ENCODE measurements at places on chromosomes 11 and 22.

GRCh38 chr22:26893173-26894110, 236.1 kb downstream of the MIAT start:
- no peak for DNase-seq

GRCh38 chr11:8839306-8839956, 71.6 kb upstream of the AKIP1 start:
- no peak for DNase-seq

DNA sequence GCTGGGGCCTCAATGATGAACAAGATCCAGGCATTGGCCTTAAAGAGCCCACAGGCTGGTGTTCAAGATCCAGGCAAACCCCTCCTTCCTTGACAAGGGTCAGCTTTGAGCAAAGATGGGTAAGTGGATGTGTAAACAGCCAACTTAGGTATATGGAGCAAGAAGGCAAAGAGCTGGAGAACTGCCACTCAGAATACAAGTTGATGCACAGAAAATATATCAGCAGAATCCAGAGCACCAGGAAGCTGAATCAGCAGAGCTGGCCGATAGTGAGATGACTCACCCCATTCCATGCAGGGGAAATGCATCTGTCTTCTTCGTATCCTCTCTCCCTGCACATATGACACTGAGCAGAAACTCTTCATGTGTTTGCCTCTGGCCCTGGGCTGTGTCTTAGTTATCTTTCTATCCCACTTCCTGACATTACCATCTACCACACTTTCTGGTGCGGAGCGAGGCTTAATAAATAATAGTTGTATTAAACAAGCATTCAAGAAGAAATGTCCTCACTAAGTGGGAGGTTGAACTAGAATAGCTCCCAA, 57.8 kb downstream of the ENDOD1 start:
- no peak for DNase-seq

DNA sequence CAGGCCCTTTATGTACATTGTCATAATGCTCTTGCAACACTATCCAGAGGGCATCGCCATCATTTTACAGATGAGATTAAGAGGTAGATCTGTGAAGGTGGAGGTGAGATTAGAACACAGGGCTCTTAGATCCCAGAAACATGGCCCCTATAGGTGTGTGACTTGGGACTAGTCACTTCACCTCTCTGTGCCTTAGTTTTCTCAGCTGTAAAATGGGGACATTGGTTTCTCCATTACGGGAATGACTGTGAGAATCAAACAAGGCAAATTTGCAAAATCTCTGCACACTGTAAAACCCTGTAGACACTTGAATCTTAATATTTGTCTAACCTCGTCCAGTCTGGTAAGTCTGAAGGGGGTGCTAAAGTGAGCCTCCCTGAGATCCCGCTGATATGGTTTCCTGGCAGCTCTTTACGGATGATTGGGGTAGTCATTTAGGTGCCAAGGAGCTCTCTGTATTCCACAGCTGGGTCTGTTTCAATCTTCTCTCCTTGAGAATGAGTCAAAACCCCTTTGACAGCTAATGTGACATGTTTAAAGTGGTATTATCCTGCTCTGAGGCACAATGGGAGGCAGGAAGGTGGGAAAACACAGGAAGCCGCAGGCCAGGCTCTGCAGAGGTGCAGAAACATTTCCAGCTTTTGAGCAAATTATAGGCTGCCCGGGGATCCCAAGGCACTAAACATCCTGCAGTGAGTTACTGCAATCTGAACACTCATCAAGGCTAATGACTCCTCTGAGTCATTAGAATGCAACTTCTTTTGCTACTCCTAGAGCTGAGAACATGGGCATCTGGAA, 140.8 kb downstream of the CCDC81 start:
- no peak for DNase-seq
